Left lobe of liver (tissue), 2 donors: ENCODE measurements at places on chromosomes 1 and 21. TPM values are rescaled to one million over a fixed set of nuclear protein-coding genes. Genes with fewer than 3 reads are reported as not detected.

DNA sequence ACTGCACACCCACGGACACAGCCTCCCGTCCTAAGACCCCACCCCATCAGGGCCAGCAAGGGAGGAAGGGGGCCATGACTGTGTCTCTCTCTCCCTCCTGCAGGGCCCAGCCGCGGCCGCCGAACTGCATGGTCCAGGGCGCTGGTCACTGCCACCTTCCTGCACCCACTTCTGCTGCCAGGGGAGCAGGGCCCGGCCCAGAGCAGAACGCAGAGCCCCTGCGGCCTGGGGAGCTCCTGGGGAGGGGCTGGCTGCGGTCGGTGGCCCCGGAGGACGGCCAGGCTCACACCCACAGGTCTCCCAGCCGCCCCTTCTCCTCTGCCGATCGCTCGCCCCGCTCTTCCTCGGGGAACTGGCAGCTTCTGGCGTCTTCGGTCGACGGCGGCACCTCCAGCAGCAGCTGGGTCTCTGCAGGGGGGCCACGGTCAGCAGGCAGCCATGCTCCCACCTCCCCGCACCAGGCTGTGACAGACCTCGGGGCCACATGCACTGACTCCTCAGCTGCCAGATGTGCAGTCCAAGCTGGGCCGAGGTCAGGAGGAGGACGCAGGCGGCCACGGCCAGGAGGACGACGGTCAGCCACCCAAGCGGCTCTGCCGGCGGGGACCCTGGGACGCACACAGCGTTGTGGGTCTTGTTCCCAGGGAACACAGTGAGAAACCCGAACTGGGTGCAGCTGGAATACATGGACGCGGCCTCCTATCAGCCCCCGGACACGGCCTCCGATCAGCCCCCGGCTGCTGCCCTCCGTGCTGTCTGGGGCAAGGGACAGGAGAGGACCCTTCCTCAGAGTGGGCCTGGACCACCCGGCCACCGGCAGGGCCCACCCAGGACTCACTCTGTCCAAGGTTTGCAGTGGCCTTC is 2.6 kb downstream of the TNFRSF18 start:
- DNase-seq = no peak

DNA sequence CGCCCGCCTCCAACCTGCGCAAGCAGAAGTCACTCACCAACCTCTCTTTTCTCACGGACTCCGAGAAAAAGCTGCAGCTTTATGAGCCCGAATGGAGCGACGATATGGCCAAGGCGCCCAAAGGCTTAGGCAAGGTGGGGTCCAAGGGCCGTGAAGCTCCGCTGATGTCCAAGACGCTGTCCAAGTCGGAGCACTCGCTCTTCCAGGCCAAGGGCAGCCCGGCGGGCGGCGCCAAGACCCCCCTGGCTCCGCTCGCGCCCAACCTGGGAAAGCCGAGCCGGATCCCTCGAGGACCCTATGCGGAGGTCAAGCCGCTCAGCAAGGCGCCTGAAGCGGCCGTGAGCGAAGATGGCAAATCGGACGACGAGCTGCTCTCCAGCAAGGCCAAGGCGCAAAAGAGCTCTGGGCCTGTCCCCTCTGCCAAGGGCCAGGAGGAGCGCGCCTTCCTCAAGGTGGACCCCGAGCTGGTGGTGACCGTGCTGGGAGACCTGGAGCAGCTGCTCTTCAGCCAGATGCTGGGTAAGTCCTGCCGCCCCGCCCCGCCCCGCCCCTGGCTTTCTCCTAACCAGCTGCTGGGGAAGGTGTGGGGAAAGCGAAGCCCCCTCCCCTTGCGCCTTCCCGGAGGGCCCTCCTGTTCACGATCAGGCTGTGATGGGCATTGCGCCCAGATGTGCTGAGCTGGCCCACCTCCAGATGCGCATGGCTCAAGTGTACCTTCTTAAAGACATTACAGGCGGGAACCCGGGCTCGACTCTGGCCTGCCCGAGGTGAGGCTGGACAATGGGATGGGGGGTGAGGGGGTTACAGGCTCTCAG is 110.2 kb downstream of the NAV1 start:
- DNase-seq = no peak

GRCh38 chr1:184843732-184844495 is 89.3 kb upstream of the EDEM3 start:
- no peak for DNase-seq

DNA sequence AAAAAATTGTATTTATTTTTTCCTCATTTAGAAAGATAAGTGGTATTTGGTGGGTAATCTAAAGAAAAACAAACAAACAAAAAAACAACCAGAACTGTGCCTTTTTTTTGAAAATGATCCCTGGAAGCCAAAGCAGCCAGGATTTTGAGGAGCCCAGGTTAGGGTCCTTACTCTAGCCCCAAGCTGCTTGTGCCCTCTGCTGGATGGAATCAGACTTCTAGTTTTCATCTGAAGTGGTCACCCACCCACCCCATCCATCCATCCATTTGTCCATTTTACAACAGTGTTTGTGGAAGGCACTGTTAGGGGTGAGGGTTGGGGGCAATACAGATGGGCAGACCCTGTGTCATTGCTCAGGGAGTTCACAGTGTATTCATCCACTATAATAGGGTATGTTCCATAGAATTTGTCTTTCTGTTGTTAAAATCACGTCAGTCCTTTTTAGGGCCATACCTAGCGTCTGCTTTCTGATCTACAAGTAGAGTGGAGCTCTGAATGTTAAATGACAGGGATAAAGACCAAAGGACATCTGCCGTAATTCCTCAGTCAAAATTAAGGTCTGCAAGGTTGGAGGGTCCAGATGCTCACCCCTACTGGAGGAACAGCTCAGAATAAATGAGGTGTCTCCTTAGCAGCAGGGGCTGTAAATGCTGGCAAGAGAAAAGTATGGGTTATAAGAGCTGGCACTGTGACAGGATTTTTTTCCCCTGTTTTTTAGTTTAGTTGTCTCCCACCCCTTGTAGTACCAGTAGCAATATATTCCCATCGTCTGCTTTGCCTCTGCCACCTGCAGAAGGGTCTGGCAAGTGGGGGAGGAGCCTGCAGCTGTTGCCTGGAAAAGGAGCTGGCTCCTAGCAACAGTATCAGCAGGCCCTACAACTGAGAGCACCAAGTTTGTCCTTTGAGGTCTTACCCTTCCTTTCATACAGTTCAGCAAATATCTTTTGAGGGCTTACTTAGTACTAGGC is 3.2 kb downstream of the LRRC42 start:
- DNase-seq = no peak

SPRR4 gene
- not detected for total RNA-seq
